ENCODE measurements at places on chromosomes 2 and 18. TPM values are rescaled to one million over a fixed set of nuclear protein-coding genes. Genes with fewer than 3 reads are reported as not detected.

The FAM228A gene
- total RNA-seq = 1.2 TPM

The MSH6 gene
- total RNA-seq = 25.2 TPM

The B3GNT7 gene
- total RNA-seq = 4.5 TPM

The CD207 gene
- 0.24 TPM for total RNA-seq

The CXCR1 gene
- 0.97 TPM for total RNA-seq

The GCG gene
- total RNA-seq = not detected

The TYMS gene
- total RNA-seq = 3.8 TPM

The VWA3B gene
- 0.50 TPM for total RNA-seq

The ANKRD29 gene
- 8.5 TPM for total RNA-seq

The BMP10 gene
- 36.7 TPM for total RNA-seq

The ABCG5 gene
- not detected for total RNA-seq

GRCh38 chr2:20597860-20598183 is 53.1 kb downstream of the HS1BP3 start:
- DNase-seq = peak; percentile 14

GRCh38 chr2:176291809-176292283 is 22.6 kb downstream of the MTX2 start:
- DNase-seq = no peak

DNA sequence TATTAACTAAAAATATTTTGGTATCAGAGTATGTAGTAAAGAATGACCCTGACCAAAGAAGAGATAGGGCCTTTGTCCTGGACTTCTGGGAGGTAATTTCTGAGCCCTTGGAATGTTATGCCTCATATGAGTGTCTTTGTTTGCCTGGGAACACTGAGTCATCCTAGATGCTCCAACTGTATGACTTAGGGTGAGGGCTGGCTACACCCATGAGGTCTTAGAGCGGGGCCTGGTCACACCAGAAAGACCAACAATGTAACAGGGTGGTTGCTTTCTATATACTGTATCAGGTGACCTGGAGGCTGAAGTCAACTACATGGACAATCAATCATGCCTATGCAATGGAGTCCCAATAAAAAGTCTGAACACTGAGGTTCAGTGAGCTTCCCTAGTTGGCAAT is 253.1 kb downstream of the MBD2 start:
- DNase-seq = no peak

- no peak for DNase-seq
These were observed 58.9 kb downstream of the BMP10 start for GRCh38 chr2:68812251-68812650.

DNA sequence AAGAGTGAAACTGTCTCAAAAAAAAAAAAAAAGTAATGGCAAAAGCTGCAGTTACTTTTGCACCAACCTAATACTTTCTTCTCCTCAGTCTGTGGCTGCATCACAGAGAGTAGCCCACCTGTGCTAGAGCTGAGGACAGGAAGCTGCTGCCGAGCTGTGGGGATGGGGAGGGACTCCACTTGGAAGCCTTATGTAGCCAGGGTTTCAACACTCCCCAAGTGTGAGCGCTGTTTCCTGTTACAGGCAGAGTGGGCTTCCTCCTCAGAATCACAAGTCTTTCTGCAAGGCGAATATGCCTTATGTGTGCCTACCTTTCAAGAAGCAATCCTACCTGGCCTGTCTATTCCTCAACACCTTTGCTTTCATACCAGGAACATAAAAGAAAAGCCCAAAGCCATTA is 36.3 kb upstream of the CYP27C1 start:
- DNase-seq = no peak

- DNase-seq = no peak
These were observed 49.8 kb downstream of the ZNF516 start for GRCh38 chr18:76445275-76445674.

- no peak for DNase-seq
These were observed 279.8 kb downstream of the PTGR3 start for GRCh38 chr18:74929110-74929509.

- DNase-seq = no peak
These were observed 7.8 kb upstream of the ARHGAP25 start for GRCh38 chr2:68726608-68727367.

- DNase-seq = no peak
These were observed 38.9 kb upstream of the ATP6V1B1 start for GRCh38 chr2:70896765-70897202.

GRCh38 chr2:234796045-234796591 is 155.7 kb upstream of the SH3BP4 start:
- no peak for DNase-seq

DNA sequence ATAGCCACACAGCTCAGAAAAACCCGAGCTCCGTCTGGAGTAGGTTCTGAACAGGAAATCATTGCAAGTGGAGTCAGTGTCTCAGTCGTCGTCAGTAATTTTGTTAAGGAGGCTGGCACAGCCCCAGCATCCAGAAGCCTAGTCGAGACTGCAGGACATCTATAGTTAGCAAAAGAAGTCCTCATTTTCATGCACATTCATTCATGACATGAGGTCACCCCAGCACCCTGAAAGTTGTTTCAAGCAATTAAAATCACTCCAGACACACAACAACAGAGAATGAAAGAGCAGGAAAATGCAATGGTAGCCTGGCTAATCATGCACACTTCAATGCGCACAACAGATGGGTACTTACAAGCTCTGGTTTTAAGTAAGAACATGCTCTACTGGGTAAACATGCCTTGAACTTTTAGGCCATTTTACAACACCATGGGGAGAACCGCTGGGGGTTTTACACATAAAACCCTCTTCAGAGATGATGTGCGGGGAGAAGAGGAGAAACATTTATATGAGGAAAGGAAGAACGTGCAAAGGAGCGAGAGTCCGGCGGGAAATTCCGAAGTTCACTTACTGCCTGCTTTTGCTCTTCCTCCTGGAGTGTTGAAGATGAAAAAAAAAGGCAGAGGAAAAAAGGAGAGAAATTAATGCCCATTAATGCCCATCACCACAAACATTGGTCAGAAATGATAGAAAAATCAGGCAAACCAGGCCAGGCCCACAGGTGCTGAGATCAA is 77.4 kb upstream of the DNMT3A start:
- no peak for DNase-seq

DNA sequence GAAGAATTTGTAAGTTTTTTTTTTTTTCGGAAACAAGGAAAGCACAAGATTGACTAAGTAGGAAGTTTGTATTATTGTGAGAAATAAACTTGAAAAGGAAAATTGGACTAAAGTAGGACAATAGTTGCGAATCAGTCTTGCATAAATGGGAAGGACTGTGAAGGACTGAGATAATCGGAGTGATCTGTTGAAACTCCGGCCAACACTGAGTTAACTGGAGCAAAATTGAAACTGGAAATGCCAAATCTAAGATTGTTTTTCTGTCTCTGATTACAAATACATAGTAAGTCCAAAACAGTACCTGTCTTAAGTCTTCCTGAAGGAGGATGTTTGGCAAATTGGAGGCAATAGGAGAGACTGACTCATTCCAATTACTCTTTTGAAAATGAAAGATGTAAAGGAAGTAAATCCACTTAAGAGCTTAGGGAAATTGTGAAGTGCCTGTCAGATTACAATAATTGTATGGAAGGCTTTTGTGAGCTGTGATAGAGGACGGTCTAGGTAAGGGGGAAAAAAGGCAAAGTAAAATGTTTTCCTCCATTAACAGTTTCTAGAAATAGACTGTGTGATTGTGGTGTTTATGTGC is 204.9 kb upstream of the CYRIA start:
- DNase-seq = no peak

DNA sequence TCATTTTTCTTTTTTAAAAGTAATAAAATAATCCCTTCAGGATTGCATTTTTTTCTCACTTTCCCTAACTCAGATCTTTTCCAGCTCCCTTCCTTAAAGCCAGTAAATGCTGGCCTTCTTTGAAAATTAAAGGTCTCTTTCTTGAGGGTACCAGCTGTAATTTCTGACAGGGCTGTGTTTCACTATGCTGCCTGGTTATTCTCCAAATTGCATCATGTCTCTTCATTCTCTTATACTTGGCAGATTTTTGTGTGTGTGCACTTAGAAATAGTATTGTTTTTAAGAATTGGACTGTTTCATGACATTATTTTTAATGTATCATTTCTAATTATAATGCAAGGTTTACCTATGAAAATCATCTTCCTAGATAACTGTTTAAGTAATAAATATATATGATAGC is 72.0 kb upstream of the EPB41L5 start:
- DNase-seq = no peak

GRCh38 chr2:23404426-23404825 is 19.4 kb downstream of the KLHL29 start:
- no peak for DNase-seq

- no peak for DNase-seq
These were observed 7.4 kb upstream of the VRK2 start for GRCh38 chr2:58039170-58039611.

DNA sequence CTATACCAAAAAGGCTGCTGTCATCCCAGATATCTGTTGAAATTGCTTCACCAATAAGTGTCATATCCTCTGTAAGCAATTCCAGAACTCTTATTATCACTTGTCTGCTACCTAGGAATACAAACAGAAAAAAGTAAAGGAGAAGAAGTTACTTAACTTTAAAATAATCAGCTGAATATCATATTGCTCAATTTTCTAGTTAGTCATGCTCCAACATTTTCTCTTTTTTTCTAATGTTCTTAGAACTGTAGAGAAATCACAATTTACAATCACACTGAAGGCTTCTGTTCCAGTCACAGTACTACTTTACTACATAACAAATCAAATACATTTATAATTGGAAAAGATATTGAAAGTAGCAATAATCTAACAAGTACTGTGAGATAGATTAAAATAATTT is 17.4 kb downstream of the RTTN start:
- no peak for DNase-seq

DNA sequence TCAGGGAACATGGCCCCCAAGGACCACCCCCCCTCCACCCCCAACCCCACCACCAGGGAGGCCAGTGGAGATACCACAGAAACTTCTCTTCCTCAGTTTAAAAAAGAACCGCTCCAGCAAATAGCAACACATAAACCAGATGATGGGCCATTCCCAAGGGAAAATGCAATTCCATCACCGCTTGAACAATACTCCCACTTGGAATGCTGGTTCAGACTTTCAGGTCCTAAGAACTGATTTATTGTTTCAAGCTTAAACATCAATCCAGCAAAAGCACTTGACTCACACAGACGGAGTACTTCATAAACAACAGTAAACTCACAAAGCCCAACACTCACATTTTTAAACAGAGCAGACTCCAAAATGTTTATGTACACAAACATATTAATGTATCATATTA is 6.9 kb downstream of the HDAC4 start:
- no peak for DNase-seq

DNA sequence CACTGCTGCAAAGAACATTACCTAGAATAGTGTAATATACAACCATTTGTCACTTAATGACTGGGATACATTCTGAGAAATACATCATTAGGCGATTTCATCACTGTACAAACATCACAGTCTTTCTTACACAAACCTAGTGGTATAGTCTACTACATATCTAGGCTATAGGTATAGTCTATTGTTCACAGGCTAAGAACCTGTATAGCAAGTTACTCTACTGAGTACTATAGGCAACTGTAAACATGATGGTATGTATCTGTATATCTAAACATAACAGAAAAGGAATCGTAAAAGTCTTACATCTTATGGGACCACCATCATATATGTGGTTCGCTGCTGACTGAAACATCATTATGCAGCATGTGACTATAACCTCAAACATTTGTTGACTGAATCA is 21.4 kb downstream of the SP3 start:
- no peak for DNase-seq

DNA sequence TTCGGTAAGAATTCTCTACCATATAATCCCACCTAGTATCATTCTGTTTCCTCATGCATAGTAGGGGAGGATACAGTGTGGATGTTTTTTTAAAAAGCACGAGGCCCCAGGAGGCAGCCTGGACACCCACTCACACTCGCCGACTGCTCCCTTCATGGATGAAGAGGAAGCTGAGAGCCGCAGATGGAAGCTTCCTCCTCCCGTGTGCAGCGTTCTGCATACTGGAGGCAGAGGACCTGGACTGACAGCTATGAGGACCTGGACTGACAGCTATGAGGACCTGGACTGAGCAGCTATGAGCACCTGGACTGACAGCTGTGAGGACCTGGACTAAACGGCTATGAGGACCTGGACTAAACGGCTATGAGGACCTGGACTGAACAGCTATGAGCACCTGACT is 234.4 kb downstream of the NDUFA10 start:
- DNase-seq = no peak

DNA sequence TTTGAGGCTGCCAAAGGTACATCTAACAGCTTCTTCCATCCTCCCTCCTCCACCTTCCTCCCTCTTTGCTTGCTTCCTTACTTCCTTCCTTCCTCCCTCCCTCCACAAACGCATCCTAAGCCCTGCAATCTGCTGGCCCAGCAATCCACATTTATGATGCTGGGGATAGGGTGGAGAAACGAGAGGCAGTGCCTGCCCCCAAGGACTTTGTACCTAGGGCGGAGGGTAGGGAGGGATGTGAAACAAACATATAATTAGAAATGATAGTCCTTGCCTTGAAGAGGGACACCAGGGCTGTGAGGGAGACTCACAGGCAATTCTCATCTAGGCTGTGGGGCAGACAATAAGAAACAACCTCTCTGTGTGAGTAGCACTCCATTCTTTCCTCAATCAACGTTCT is 188.3 kb downstream of the ANKRD30B start:
- no peak for DNase-seq

Measured in left cardiac atrium (tissue), 4 donors.